NCI-H1694 treated with DMSO at 0.1 percent for 48 hours (cell line): ENCODE measurements at places on chromosomes 13 and 19.

- no peak for DNase-seq
Measured at GRCh38 chr19:30556230-30556711, 184.1 kb downstream of the ZNF536 start.

- DNase-seq, result no peak
Measured at GRCh38 chr19:17889609-17890214, 18.0 kb downstream of the SLC5A5 start.

DNA sequence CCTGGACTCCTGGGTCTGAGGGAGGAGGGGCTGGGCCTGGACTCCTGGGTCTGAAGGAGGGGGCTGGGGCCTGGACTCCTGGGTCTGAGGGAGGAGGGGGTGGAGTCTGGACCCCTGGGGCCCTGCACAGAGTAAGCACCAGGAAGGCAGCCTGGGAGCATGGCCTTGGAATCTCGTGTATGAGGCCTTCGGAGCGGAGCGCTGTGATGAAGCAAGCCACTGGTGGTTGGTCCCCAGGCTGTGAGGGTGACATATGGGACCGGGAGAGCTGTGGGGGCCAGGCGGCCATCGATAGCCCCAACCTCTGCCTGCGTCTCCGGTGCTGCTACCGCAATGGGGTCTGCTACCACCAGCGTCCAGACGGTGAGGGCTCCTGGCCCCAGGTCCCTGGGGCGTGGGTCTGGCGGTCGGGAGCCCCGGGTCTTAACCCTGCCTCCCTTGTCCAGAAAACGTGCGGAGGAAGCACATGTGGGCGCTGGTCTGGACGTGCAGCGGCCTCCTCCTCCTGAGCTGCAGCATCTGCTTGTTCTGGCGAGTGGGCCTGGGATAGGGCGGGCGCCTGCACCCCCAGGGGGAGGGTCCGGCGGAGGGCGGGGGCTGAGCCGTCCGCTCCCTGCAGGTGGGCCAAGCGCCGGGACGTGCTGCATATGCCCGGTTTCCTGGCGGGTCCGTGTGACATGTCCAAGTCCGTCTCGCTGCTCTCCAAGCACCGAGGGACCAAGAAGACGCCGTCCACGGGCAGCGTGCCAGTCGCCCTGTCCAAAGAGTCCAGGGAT lies 918 bp downstream of the TMEM190 start:
- no peak for DNase-seq

- DNase-seq, result peak; percentile 80
Measured at GRCh38 chr13:96958286-96958891, 35.9 kb downstream of the OXGR1 start.
